ENCODE measurements at places on chromosomes 11 and 22.
A peak's percentile ranks its signal among the peaks of the same experiment; 100 is the strongest.

DNA sequence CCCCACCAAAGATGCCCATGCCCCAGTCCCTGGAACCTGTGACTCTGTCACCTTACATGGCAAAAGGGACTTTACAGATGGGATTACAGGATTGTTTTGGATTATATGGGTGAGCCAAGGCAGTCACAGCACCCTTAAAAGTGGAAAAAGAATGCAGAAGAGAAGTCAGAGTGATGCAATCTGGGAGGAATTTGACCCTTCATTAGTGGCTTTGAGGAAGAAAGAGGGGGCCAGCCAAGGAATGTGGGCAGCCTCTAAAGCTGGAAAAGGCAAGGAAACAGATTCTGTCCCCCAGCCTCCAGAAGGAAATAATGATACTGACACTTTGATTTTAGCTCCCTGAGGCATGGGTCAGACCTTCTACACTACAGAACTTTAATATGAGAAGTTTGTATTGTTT is 257.3 kb upstream of the ISX start:
- DNase-seq: no peak

DNA sequence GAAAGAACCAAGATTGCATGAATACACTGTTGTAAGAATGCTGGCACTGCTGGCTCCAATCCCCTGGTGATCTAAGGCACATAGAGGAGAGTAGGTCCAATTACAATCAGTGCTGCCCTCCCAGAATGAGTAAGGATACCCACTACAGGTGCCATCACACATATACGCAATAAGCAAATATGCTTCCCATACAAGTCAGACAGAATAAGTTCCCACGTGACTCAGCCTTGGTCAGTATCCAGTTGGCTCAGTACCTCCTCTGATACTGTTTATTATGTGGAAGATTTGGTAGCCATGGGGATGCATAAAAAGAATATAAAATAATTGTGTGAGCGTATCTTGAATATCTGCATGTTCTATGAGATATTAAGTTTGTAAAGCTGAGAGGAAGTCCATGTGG is 8.9 kb upstream of the OR2D3 start:
- DNase-seq: no peak

DNA sequence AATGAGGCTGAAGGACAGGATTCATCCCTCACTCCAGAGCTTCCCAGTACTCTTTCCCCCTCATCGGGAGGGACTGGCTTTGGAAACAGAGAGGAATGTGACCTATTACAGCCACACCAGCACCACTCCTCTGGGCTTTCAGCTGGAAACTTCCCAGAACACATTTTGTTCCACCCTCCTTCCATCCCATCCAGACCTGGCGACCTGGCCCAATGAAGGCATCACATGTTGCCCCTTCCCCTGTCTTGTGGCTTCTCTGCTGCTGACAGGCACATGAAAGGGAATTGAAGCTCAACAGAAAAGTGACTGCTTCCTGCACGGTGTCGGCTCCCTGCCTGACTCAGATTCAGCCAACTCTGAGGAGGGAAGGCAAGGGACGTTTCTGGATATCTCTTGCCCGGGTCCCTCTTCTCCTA is 19.1 kb downstream of the IRAG1 start:
- DNase-seq: no peak

DNA sequence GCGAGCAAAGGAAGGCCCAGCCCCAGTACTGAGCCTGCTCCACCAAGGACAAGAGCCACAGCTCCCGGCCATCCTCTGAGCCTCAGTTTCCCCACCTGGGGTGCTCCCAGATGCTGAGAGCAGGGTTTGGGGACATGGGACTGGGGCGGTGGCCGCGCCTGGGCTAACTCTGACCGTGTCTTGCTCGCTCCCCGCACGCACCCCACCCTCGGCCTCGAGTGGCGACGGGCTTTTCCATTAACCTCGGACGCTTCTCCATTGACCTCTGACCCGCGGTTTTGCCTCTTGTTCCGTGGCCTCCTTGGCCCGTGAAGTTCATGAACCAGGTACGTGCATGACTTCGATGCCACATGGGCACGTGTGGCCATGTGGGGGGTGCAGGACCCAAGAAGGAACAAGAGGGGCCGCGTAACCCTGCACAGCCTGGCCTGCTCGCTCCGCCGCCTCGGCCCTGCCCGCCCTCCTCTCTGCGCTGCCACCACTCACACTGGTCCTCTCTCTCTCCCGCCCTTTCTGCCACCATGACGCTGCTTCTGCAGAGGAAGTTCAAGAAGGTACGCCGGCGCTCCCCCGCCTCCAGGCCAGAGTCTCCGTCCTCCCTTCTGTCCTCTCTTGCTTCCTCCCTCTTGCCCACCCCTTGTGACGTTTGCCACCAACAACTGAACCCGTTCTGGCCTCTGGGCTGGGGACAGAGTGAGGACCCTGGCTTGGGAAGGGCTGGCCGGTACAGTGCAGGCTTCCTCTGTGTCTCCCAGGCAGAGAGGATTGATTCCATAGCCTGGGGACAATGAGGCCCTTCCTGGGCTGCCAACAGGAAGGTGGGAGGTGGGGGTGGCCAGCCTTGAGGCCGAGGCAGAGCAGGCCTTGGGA is 6.9 kb downstream of the TNNT3 start:
- DNase-seq: no peak

GRCh38 chr11:8262552-8263108 is 1.0 kb downstream of the LMO1 start:
- peak; percentile 17 for DNase-seq

DNA sequence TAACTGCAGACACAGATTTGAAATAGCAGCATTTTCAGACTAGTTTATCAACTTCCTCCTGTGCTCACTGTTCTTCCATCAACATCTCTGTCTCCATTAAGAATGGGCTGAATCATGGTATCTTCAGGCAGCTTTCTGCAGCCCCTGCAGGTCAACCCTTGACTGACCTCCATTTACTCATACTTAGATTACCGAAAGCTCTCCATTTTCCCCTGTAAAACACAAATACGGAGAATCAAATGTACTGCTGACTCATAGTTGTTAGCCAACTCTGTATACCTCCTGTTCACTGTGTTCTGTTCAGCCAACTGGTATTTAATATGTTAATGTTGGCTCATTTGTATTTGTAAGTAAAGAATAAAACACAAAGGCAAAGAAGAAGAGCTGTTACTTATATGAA is 364.0 kb downstream of the CASP12 start:
- DNase-seq: no peak

- DNase-seq: no peak
Measured at GRCh38 chr11:35583126-35583525, 35.1 kb upstream of the FJX1 start.

- no peak for DNase-seq
Measured at GRCh38 chr11:68936676-68937620, 33.3 kb downstream of the IGHMBP2 start.

All from transverse colon (tissue), 4 donors.